ENCODE measurements at places on chromosomes 7 and 10. TPM values are rescaled to one million over a fixed set of nuclear protein-coding genes. Genes with fewer than 3 reads are reported as not detected.

DNA sequence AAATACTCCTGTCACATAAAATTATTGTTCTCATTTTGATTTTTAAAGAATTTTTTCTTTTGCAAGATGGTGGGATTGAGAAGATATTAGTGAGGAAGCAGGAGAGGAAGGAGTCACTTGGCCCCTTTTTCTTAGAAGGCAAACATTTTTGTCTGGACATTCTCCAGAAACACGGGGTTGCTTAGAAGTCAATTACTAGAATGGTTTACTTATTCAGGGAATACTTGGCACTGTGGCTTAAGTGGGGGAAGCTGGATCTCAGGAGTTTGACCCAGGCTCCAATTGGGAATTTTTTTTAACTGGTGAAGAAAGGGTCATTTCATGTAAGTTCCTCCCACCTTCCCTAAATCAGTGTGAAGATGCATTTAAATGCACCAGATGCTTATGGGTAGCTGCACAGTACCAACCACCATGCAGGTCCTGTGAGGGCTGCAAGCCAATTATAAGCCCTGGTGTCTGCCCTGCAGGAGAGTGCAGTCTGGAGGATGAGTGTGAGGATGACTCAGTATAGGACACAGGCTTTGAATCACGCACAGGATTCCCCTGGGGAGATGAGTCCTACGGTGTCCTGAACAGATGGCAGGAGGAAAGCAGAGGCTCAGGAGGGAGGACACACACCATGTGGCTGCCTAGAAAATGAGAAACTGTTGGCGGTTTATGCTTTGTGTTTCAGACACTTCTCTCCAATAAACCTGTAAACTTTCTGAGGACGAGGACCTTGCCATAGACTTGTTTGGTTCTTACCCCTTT, 299.1 kb downstream of the PLXNA4 start:
- no peak for DNase-seq
- peaks cover 47% of the 10 kb centered on the region for H3K27me3 ChIP-seq
- no peak overlapping the region for H3K4me3 ChIP-seq
- H3K27ac ChIP-seq = no peak overlapping the region

DNA sequence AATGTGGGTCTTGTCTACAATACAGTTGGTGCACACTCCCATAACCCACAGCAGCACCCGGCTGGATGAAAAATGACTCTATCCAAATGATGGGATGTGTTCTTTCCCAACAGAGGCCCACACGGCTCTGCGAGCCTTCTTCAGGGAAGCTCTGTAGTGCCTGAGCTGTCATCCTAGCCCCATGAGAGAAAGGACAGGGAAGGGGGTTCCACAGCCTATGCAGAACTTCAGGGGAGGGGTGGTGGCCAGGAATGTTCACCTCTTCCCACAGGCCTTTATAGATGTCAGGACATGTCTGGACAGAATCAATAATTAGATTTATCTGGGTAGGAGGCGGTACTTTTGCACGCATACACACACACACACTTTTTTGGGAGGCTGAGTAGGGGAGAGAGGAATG, 109.0 kb downstream of the JCAD start:
- H3K27me3 ChIP-seq = peaks cover 5% of the 10 kb centered on the region
- no peak overlapping the region for H3K4me3 ChIP-seq
- H3K27ac ChIP-seq = no peak overlapping the region
- no peak for DNase-seq

DNA sequence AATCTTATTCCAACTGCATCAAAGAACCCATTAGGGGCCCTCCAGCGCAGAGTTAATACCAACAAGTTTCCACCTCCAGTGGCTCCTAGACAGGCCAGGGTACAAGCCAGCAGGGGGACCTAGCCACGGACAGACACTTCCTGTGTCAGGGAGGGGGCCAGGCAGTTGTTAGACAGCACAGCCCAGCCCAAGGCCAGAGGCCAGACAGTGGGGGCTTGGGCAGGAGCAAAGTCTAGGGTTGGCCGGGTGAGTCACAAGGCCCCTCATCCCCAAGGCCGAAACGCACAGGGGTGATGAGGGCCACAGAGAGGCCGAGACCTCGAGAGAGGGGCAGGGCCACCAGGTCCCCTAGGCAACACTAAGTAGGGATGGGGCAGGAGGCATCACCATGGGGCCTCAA, 19.3 kb upstream of the OPTN start:
- peaks cover 22% of the 10 kb centered on the region for H3K36me3 ChIP-seq
- no peak overlapping the region for H3K4me3 ChIP-seq
- no peak overlapping the region for H3K27ac ChIP-seq
- DNase-seq = no peak
- no peaks in the 10 kb centered on the region for H3K4me1 ChIP-seq

DNA sequence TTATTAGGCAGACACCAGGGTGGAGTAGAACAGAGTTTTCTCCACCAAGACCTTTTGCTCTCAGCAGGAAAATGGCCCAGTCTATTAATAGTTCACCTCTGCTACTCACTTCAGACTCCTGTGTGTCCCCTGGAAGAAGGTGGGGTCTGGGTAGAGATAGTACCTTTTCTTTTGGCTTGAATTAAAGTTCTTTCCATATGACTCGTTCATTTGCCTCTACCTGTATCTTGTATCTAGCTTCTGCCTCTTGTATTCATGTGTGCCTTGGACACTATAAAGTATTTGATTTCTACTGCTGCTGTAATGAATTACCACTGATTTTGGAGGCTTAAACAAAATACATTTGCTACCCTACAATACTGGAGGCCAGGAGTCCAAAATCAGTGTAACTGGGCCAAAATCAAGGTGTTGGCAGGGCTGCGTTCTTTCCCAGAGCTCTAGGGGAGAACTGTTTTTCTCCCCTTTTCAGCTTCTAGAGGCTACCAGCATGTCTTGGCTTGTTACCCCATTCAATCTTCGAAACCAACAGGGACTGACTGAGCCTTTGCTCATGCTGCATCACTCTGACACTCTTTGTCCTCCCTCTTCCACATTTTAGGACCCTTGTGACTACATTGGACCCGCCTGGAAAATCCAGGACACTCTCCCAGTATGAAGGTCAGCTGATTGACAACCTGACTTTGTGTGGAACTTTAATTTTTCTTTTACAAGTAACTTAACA, 155.6 kb upstream of the PRSS58 start:
- no peak overlapping the region for H3K27ac ChIP-seq
- no peaks in the 10 kb centered on the region for H3K36me3 ChIP-seq
- H3K4me3 ChIP-seq = no peak overlapping the region
- H3K4me1 ChIP-seq = no peaks in the 10 kb centered on the region

SORBS1 gene
- total RNA-seq = 1.4 TPM

MDFIC gene
- total RNA-seq = 67.0 TPM
